ENCODE measurements at places on chromosomes 7 and 10. TPM values are rescaled to one million over a fixed set of nuclear protein-coding genes. Genes with fewer than 3 reads are reported as not detected.

Gene FFAR4
- 0.07 TPM for total RNA-seq

Gene RHOBTB1
- total RNA-seq = 23.9 TPM

Gene TOMM7
- total RNA-seq = 417 TPM

Gene IKZF1
- 3.3 TPM for total RNA-seq

Gene KLF14
- not detected for total RNA-seq

Gene ESYT2
- 91.6 TPM for total RNA-seq

Gene SLC13A1
- not detected for total RNA-seq

Gene FANK1
- total RNA-seq = 5.2 TPM

Gene DNMBP
- total RNA-seq = 24.1 TPM

DNA sequence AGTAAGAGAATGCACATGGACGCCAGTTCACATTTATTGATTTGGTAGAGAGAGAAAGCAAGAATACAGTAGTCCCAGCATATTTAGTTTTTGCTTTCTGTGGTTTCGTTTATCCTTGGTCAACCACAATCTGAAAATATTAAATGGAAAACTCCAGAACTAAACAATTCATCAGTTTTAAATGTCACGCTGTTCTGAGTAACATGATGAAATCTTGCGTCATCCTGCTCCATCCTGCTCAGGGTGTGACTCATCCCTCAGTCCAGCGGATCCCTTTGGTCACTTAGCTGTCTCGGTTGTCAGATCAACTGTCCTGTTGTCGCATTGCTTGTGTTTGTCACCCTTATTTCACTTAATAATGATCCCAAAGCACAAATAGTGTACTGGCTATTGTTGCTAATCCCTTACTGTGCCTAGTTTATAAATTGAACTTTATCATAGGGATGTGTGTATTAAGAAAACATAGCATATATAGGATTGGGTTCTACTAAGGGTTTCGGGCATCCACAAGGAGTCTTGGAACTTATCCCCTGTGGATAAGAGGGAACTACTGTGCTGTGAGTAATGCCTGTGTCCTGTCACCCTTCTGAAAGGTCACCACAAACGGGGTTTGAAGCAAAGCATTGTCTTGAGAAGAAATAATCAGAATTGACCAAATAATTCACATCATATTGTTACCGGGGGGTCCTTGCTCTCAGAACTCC is 73.6 kb downstream of the OTUD1 start:
- no peak for DNase-seq

- no peak for DNase-seq
Observed at GRCh38 chr7:132138817-132139216, 437.5 kb downstream of the PLXNA4 start.

DNA sequence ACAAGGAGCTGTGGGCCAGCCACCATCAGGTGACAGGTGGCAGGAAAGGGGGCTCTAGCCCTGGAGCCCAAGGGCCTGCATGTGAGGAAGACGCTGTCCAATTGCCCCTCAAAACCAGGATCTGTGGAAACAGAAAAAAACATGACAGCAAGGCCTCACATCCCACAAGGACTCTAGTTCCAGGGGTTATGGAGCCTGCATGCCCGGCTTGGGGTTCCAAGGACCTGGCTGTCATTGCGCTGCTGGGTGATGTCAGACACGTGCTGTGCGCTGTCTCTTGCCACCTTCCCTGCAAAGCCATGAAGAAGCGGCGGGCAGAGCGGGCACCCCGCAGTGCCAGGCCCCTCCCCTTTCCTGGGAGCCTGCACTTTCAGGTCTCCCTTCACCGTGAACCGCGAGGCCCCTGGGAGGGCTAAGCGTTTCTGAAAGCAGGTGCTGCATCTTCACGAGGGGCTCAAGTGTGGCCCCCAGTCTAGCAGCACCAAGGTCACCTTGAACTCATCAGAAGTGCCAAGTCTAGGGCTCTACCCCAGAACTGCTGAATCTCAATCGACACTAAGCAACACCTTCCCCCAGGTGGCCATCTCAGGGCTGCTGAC is 15.1 kb upstream of the CRYGN start:
- no peak for DNase-seq

GRCh38 chr7:77538281-77539212 is 1.5 kb downstream of the PTPN12 start:
- DNase-seq = peak; percentile 86

DNA sequence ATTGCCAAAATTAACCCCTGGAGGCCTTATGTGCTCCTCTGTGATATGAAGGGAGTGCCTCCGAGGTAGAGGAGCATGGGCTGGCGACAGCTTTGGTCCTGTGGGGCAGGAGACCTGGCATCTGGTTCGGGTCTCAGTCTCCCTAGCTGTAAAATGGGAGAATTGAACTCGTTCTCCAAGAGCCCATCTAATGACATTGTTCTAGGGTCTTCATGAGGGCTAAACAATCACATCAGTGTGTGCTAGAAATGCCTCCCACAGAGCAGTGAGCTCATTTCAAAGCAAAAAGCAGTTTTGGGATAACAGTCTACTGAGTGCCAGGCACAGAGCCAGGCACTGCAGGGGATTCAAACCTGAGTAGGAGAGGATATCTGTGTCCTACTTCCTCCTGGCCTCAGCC is 248.0 kb downstream of the RPS24 start:
- DNase-seq = no peak

- no peak for DNase-seq
Observed at GRCh38 chr10:118771976-118772375, 17.2 kb upstream of the CACUL1 start.

DNA sequence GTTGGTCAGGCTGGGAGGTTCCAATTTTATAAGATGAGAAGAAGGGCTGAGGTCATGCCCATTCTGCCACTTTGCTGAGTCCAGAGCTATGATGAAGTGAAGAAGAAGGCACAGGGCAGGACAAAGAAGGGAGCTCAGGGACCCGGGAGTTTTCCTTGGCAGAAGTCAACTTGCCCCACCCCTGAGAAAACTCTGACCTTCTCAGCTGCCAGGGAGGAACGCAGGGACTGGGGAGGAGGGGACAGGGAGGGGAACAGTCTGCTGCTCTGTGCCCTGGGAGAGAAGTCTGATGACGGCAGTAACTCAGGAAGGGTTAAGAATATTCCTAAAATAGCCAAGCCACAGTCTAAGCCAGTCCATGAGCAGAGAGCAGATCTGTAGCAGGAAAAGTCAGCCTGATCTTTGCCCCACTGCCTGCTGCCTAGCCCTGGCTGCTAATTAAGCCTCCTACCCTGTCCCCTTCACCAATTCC is 11.7 kb downstream of the ADIRF start:
- peak; percentile 46 for DNase-seq

DNA sequence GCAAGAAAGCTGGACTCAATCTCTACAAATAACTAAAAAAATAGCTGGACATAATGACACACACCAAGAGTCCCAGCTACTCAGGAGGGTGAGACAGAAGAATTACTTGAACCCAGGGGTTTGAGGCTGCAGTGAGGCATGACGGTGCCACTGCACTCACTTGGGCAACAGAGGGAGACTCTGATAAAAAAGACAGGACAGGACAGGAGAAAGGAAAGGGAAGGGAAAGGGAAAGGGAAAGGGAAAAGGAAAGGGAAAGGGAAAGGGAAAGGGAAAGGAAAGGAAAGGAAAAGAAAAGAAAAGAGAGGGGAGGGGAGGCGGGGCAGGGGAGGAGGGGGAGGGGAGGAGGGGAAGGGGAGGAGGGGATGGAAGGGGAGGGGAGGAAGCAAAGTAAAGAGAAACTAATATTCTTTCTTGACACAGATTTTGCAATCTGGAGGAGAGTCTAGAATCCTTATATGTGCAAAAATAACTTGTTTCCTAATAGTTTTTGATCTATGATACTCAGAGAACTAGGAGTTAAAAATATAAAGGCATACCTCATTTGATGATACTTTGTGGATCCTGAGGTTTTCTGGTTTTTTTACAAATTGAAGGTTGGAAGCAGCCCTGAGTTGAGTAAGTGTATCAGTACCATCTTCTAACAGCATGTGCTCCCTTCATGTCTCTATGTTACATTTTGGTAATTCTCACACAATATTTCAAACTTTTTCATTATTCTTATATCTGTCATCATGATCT is 8.0 kb downstream of the SAR1A start:
- DNase-seq = no peak

DNA sequence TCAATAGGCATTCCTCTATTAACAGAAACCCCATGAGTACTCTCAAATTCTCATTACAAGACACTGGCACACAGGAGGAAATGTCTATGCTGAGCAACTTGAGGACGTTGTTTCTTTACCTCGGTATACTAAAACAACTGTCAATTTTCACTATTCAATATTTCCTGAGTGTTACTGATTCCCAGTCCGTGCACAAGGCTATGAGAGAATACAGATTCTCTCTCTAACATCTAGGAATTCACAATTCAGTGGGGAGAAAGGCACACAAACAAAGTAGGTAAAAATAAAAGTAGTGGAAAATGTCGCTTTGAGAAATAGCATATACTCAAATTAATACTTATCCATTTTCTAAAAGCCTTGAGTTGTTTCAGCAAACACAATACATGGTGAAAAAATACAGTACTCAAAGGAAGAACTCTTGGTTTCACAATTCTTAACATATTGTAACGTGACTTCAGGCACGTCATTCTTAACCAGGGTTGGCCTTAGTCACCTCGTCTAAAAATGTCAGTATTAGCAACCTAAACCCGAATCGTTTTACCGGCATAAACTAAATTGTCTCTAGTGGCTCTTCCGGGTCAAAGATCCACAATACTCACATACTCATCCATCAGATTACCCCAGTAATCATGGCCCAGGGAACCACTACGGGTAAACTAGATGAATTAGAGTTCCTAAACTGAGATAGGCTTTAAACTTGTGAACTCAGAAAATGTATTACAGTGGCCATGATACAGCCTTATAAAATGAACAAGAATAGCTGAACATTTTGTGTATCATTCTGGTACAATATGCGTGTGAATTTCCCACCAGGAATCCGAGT is 1.5 kb downstream of the IPMK start:
- no peak for DNase-seq

GRCh38 chr7:26449175-26450165 is 157.8 kb downstream of the SNX10 start:
- DNase-seq = no peak

DNA sequence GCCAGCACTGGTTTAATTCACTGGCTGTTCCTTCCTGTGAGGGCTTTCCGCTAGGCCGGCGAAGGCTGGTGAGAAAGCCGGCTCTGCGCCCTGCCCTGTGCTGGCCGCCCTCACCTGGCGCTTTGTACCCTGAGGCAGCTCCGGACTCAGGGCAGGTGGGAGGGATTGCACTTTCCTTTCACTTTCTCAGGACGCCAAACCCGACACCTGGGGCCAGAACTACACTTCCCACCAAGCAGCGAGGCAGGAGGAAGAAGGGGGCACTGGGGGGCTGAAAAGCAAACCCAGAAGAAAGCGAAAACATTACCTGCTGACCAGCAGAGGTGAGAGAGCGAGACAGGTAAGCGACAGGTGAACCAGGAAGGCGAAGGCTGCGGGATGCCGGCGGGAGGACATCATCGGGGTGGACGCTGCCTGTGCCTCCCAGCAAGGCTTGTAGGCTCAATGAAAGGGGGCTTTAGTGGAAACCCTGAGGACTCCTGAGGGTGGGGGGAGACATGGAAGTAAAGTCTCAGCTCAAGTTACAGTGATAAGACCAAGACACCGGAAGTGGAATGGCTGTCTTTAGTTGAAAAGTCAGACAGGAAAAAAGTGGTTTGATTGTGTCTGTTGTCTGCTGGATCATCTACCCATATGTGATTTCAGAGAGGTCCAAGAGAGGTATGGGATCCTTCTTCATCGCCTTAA is at the start of gene RAB19:
TSS of gene RAB19 (plus strand) at position 181 of the 687 bp plus-strand sequence. CDS start 3,589 bp downstream, outside the sequence.
- no peak for DNase-seq
